ENCODE measurements at places on chromosomes 5 and 9. TPM values are rescaled to one million over a fixed set of nuclear protein-coding genes. Genes with fewer than 3 reads are reported as not detected.

Gene FOXD1
- 8.3 TPM for polyA plus RNA-seq

Gene SLC12A2
- polyA plus RNA-seq: 41.8 TPM

Gene PCDHGA3
- 2.4 TPM for polyA plus RNA-seq

Gene PCDHGB4
- 6.0 TPM for polyA plus RNA-seq

GRCh38 chr9:89225036-89225435, 46.4 kb upstream of the SHC3 start:
- no peak for DNase-seq

GRCh38 chr5:179803651-179804554, 2.8 kb downstream of the MGAT4B start:
- DNase-seq: no peak

DNA sequence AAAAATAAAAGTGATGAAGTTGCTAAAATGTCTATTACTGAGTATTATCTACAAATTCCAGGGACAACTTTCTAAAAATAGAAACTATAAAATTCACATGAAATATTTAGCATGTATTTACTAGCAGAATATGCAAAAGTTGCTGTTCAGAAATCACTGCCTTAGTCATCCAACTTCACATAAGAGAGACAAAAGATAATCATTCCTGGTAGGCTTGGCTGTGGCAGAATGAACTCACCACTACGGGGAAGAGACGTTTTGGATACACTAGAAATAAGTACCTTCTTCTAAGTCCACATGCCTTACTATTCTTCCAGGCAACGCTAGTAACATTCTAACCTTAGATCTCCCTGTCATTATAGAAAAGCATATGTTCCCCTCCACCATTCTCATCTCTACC, 272.2 kb downstream of the BNC2 start:
- no peak for DNase-seq

DNA sequence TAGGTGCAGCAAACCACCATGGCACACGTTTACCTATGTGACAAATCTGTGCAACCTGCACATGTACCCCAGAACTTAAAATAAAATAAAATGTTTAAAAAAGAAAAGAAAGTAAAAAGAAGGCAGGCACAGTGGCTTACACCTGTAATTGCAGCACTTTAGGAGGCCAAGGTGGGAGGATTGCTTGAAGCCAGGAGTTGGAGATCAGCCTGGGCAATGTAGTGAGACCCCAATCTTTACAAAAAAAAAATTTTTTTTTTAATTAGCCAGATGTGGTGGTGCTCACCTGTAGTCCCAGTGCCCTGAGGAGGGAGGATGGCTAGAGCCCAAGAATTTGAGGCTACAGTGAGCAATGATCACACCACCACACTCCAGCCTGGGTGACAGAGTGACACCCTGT, 12.5 kb upstream of the LHFPL2 start:
- no peak for DNase-seq

GRCh38 chr5:132825033-132825833, 5.2 kb downstream of the SHROOM1 start:
- no peak for DNase-seq

- no peak for DNase-seq
Measured at GRCh38 chr5:173964506-173964905, 24.5 kb upstream of the C5orf47 start.

DNA sequence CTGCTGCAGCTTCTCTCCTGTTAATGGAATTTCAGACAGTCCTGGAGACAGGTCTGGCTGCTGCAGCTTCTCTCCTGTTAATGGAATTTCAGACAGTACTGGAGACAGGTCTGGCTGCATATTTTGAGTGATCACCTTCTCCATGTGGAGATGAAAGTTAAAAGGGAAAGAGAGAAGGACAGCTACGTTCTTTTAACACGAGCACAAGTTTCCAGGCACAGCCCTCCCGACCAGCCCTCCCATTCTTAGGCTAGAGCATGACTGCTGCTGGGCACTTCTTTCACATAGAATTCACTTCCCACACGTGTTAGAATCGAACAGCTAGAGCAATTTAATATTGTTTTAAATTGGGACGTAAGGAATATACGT, 133.3 kb upstream of the DMRT1 start:
- DNase-seq: no peak

DNA sequence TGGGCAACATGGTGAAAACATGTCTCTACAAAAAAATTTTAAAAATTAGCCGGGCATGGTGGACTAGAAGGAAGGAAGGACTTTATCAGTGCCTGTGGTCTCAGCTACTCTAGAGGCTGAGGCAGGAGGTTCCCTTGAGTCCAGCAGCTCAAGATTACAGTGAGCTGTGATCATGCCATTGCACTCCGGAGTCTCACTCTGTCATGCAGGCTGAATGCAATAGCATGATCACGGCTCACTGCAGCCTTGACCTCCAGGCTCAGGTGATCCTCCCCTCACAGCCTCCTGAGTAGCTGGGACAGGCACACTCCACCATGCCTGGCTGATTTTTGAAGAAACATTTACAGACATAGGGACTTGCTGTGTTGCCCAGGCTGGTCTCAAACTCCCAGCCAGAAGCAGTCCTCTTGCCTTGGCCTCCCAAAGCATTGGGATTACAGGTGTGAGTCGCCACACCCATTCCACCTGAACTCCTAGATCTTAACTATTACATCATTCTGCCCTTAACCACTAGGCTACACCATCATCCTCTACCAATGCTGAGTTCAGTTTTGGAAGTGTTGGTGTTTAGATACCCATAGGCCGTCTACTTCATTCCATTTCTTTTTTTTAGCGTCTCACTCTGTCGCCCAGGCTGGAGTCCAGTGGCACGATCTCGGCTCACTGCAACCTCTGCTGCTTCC, 2.0 kb upstream of the URM1 start:
- DNase-seq: no peak

DNA sequence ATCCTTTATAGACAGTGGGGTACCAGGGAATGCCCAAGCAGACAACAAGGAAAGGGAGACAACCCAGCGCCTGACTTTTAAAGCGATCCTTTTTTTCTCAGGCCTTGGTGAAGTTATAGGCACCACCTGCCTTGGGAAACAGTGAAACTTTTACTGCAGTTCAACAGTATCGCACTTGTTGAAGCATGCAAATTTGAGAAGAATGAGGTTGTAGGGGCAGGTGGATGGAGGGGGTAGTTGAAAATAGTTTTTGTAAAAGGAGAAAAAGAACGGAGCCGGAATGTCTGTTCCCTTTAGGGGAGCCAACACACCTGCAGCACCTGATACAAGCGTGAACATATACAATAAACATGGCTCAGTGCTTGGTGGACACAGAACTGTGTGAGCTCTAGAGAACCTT, 190.2 kb upstream of the NR3C1 start:
- DNase-seq: no peak

DNA sequence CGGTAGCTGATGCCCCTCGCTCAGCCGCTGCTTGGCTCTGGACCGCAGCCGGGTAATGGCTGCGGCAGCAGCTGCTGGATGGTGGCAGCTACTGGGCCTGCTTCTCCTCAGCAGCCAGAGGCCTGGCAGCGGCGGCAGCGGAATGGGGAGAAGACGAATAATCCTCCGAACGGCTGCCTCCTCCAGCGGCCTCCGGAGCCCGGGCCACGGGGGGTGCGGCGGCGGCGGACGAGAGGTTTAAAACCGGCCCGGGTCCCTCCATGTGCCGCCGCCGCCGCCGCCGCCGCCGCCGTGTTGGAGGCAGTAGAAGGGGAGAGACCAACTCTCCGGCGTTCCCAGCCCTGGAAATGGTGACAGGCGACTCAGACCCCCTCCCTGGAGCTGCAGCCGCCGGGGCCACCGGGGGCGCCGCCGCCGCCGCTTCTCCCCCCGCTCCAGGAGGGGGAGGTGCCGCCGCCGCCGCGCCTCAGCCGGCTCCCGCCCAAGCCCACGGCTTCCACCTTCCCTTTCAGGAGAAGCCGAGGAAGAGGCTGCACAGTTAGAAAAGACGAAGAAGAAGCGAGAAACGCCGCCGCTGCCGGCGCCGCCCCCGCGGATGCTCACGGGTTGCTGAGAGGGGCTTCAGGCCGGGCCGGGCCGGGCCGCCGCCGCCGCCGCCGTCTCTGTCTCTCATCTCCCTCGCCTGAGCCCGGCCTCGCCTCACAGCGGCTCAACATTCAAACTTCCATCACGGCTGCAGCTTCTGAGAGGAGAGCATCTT, 118.4 kb upstream of the PRSS3 start:
- DNase-seq: no peak

- DNase-seq: no peak
Measured at GRCh38 chr9:110782701-110783100, 114.1 kb downstream of the MUSK start.

DNA sequence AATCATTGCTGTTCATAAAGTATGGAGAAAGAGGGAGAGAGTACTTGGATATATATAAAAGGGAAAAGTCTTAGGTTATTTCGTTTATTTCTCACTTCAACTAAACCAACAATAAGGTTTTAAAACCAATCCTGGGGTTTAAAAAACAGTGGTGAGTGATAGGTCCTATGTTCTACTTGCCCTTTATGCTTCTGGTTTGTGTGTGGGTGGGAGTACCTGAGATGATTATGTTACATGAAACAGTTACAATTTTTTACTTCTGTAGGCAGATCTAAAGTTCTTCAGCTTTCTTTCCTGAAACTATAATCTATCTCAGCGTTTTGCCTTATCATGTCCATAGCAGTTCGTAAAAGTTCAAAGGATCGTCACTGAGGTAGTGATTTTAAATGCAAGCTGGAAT, 49.2 kb downstream of the STX17 start:
- no peak for DNase-seq

DNA sequence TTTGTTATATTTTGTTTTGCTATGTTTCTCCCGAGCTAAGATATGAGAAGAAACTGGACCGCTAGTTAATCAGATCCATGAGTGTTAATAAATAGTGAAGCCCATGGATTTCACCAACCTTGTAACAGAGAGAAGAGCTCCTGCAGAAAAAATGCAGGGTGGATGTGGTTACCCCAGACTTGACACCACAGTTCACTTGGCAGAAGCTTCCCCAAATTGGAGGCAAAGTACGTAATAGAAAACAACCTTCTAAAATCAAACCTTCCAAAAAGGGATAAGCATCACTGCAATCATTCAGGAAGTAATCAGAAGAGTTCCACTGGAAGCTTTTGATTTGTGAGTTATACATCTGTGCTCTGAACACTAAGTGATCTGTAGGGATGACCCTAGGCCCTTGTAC, 267.5 kb downstream of the ACTL7B start:
- DNase-seq: no peak

DNA sequence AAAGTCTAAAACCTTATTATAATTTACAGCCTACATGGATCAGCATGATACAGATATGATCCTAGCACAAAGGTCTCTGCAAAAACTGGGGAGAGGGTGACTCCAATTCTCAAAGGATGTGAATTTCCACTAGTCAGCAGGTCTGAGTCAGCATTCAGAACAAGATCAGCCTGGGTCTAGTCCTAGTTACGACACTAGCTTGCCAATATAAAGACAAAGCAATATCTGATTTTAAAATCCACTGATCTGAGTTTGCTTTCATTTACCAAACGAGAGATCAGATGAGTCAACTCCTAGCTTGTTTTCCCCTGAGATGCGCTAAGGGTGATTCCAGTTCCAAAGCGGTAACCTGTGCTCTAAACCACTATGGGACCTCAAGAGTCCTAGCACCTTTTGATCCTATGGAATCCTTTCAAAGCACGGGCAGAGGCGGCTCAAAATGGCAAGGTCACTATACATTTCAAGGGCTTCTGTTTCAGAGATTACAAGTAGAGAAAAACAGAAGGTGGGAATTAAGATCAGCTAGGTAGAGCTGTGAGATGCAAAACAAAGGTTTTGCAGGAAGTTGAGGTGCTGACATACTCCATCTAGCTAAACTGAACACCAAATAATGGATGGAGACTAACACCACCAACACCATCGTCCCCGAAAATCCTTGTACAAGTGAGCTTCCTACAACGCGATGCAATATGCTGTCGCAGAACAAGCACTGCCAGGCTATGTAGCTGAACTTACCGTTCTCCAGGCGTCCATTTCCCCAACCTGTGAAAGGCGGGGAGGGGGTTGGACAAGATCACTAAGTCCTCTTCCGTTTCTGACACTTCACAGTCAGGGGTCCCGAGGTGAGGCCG, 906 bp downstream of the SLC25A51 start:
- no peak for DNase-seq

- no peak for DNase-seq
Measured at GRCh38 chr5:176630681-176631222, 277 bp downstream of the EIF4E1B start.

DNA sequence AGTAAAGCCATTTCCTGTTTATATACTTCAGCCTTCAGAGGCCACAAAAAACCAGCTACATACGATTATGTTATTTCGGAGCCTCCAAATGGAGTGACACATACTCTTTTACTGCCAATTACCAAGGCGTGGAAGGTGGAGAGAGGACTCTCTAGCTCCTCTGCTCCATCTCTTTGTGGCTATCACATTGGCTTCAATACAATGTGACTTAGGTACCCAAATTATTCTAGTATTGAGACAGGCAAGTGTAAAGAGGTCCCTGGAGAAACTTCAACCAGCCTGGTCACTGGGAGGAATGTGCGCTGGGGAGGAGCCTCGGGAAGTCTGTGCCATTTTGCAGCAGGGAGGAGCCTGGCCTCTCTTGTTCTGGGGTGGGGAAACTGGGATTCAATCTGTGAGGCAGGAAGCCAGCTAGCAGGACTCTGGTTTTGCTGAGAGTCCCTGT, 85.8 kb upstream of the TAS2R1 start:
- no peak for DNase-seq

DNA sequence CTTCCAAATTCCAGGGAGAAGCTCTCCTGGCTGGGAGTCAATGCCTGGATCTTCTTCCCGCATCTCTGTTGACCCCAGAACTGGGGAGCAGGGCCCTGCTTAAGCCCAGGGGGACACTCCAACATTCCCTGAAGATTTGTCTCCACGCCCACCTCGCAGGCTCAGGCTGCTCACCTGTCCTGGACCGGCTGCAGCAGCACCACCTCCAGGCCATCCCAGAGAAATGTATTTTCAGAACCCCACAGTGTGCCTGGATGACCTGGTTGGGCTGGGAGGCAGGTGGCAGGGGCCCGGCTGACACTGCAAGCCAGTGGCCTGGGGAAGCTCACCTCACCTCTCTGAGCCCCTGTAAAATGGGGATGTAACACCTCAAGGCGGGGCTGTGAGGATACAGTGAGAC, 27.1 kb upstream of the ZBTB43 start:
- no peak for DNase-seq

DNA sequence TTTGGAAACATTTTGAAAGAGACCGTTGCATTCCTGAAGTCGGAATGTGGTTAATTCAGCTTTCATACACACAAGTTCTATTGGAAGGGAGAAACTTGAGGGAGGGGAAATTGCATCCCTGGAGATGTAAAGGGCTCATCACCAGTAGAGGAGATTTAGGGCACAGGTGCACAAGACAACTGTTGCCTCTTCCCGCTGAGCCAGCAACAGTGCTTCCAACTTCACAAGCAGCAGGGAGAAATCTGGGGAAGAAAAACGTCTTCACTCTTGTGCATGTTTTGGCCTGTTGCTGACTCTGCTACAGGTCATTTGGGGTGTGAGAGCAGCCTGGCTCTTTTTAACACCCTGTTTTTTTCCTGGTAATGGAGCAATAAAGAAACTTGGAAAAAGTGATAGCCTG, 277.9 kb downstream of the GAS1 start:
- no peak for DNase-seq

DNA sequence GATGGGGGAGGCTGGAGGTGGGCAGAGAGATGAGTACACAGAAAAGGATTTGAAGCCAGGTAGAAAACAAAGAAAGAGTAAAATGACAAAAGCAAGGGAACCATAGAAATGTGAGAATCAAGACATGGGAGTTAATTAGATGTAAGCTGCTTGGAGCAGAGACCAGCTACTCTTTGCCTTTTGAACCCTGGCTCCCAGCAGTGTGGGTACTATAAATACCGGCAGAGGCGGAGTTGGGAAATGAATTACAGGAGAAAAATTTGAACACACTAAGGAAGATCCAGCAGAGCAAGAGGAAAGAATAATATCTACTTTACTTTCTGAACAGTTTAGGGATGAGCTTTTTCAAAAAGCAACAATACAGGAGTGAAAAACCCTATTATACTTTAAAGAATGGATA, 36.5 kb downstream of the KIF24 start:
- DNase-seq: no peak
